Thymus (tissue), 14 donors: ENCODE measurements at places on chromosomes 11 and 22. TPM values are rescaled to one million over a fixed set of nuclear protein-coding genes. Genes with fewer than 3 reads are reported as not detected.

The NAGA gene
- 18.1 TPM for total RNA-seq

The CABP7 gene
- total RNA-seq = 0.14 TPM

The UCP3 gene
- 0.90 TPM for total RNA-seq

The KIF18A gene
- total RNA-seq = 14.0 TPM

The MPZL3 gene
- 3.9 TPM for total RNA-seq

The POU2AF2 gene
- total RNA-seq = 1.0 TPM

The TMEM151A gene
- total RNA-seq = not detected

The GNAZ gene
- total RNA-seq = 0.66 TPM

The KCTD14 gene
- total RNA-seq = 1.2 TPM

The OR2AG1 gene
- not detected for total RNA-seq

The KRTAP5-10 gene
- total RNA-seq = not detected

The GGTLC3 gene
- total RNA-seq = not detected

The SCN2B gene
- total RNA-seq = 1.6 TPM

GRCh38 chr11:22169833-22170232, 23.1 kb upstream of the ANO5 start:
- no peak for DNase-seq

- DNase-seq = no peak
These were observed 85.5 kb downstream of the AMBRA1 start for GRCh38 chr11:46508360-46508759.

DNA sequence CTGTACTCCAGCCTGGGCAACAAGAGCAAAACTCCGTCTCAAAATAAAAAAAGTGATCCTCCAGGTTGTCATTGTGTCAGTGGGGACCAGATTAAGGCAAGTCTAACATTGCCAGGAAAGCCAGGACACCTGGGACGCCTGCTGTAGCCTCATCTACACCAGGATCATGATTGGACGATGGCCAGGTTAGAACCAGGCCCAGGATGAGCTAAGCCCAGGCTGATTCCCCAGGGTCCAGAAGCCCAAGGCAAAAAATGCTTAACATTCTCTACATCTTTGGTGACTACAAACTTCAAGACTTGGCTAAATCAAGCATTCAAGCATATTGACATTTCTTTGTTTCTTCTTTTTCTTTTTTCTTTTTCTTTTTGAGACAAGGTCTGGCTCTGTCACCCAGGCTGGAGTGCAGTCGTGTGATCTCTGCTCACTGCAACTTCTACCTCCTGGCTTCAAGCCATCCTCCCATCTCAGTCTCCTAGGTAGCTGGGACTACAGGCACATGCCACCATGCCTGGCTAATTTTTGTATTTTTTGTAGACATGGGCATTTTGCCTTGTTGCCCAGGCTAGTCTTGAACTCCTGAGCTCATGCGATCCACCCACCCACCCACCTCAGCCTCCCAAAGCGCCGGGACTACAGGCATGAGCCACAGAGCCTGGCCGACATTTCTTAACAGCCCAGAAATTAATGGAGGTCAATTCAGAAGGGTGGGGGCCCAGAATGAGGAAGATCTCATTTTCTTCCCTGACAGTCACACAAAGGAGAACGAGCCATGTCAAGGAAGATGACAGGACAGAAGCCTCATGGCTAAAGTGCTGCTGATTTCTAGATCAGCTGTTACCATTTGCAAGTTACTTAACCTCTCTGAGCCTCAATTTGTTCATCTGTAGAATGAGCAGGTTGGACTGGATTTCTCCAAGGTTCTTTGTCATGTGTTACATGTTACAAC, 12.5 kb upstream of the PTPRJ start:
- DNase-seq = no peak

GRCh38 chr22:29069463-29069862, 3.4 kb upstream of the KREMEN1 start:
- no peak for DNase-seq

DNA sequence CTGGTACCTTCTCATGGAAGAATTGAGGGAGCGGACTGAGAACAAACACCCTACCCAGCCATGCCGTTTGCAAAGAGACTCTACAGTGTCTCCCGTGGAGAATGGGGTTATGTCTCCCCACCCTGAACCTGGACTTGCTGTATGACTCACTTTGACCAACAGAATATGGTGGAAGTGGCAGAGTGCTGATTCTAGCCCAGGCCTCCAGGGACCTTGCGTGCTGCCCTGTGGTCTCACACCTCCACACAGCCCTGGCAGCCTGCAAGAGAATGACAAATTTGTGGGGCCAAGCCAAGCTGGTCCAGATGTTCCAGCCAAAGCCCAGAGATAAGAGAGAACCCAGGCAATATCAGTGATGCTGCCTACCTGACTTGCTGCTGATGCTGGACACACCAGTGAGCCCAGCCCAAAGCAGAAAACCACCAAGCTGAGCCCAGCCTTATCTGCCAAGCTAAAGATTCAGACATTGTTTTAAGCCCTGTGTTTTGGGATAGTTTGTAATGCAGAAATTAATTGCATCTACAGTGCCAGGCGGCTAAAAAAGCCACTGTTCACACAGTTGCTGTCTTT, 8.1 kb upstream of the LINC01488 start:
- DNase-seq = no peak

DNA sequence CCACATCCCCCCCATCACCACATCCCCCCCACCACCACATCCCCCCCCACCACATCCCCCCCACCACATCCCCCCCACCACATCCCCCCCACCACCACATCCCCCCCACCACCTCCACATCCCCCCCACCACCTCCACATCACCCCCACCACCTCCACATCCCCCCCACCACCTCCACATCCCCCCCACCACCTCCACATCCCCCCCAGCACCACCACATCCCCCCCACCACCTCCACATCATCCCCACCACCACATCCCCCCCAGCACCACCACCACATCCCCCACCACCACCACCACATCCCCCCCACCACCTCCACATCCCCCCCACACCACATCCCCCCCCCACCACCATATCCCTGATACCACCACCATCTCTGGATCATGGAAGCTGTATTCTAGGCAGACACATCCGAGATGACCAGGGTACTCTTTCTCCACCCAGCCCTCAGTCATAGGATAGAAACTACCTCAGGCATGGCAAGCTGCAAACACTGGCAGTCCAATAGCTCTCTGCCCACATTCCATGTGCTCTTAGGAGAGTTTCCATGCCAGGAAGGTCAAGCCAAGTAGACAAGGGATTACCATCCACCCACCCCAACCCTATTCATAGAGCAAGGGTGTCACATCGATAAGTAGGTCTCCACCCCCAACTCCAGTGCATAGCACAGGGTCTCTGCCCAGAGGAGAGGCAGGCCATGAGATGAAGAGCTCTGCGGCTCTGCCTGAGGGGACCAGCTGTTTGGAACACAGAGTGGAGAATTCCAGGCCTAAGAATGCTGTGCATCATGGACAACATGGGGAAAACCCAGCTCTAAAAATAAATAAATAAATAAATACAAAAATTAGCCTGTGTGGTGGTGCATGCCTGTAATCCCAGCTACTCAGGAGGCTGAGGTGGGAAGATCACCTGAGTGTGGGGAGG, 33.0 kb upstream of the TEAD1 start:
- DNase-seq = no peak

- DNase-seq = no peak
These were observed 20.6 kb downstream of the GRAMD1B start for GRCh38 chr11:123450623-123451022.

DNA sequence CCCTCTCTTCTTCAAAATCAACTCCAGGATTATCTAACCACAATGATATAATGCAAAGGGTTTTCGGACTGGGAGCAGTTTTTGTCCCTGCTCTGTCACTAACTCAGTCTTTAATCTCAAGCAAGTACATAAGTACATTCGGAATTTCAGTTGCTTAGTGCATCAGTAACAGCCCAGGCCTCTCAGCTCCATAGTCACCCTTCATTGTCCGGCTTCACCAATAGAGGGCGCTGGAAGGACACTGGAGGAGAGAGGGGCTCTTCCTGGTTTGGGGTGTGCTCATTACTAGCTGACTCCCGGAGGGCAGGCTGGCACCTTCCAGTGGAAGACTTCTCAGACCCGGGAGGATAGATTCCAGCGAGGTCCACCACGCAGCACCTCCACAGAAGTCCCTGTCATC, 90.4 kb upstream of the PDGFD start:
- DNase-seq = no peak

DNA sequence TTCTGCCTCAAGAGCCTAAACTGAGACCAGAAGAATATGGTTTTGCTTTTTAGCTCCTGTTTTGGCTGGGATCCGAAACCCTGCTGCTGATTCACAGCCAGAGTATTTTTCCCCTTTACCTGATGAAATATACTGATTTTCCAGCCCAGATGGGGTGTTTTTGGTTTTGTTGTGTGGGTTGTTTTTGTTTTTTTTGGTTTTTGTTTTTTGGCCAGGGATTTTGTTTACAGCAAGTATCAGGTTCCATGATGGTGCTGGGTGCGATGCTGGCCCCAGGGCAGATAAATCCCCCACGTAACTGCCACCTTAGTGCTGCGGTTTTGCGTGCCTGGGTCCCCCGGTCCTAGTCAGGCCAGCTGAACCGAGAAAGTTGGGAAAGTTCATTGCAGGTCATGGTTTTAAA, 103.7 kb downstream of the ZBTB16 start:
- DNase-seq = no peak

DNA sequence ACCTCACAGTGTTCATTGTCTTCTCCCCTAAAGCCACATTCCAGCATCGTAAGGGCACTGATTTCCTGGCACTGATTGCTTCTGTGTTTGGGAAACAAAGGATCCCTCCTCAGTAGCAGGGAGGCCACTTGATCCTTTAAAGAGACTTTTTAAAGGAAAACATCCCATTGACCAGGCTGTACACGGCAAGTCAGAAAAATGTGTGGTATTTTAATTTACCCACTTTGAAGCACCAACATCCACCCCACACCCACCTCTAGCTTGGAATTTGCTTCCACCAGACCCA, 364.9 kb downstream of the SHANK2 start:
- DNase-seq = no peak

- no peak for DNase-seq
These were observed 403.6 kb downstream of the NXPE2 start for GRCh38 chr11:115081972-115082371.

DNA sequence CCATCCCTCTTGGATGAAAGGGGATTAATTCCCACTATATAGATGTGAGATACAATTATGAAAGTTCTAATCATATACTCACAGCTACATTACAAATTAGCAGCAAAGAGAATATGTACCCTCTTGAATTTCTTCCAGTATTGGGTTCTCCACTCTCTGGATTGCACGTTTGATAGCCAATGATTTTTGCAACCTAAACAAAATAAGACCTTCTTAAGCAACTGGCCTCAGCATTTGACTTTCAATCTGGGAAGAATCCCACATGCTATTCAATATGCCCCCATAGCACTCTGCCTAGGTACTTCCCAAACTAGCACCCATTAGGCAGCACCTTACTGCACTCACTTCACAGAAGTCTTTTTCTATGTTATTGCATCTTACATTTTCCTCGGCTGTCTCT, 55.8 kb downstream of the ETS1 start:
- DNase-seq = no peak

GRCh38 chr11:88164320-88164719, 10.9 kb downstream of the RAB38 start:
- DNase-seq = no peak

DNA sequence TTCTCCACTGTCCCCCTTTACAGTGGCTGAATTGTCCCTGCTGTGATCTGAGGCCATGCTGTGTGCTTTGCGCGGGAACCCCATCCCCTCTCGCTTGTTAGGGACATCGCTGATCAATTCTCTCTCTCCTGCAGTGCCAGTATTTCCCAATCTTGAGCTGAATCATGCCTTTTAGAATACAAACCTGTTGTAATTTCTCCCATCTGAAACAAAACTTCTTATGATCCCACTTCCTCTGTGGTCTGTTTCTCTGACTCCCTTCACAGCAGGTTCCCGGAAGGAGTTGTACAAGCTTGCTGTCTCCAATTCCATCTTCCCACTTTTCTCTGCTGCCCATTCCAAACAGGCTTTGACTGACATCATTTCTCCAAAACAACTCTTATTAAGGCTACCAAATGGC, 16.8 kb downstream of the ADAMTS15 start:
- no peak for DNase-seq

DNA sequence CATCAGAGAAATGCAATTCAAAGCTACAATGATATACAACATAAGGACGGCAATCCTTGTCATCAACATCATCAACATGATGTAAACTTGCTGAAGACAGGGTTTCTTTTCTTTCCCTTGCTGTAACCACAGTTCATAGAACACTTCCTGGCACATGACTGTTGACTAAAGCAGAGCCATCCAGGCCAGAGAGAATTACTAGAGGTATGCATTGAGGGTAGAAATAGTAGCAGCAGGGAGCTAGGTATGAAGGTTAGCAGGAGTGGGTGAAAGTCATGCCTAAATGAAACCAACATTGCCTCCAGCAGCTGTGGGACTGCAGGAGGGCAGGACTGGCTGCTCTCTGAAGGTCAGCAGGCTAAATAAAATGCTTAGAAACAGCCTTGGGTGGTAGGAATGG, 103.7 kb downstream of the LRRC32 start:
- no peak for DNase-seq

- no peak for DNase-seq
These were observed 7.4 kb upstream of the PELI3 start for GRCh38 chr11:66459138-66459778.

GRCh38 chr11:115736146-115736545, 231.9 kb upstream of the CADM1 start:
- no peak for DNase-seq

DNA sequence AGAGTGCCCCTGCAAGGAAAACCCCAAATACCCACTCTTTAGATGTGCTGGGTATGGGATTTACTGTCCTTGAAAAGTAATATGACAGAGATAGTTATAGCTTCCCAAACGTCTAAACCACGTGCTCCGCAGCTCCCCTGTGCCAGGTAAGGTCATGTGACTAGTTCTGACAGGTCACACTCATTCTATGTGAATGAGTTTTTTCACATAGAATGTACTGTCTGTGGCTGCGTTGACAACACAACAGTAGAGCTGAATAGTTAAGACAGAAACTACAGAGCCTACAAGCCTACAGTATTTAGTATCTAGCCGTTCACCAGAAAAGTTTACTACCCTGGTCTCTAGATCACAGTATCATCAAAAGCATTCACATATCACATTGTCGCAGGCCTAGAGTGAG, 236.2 kb downstream of the ETS1 start:
- no peak for DNase-seq

GRCh38 chr11:95360377-95361075, 129.5 kb upstream of the SESN3 start:
- DNase-seq = no peak

DNA sequence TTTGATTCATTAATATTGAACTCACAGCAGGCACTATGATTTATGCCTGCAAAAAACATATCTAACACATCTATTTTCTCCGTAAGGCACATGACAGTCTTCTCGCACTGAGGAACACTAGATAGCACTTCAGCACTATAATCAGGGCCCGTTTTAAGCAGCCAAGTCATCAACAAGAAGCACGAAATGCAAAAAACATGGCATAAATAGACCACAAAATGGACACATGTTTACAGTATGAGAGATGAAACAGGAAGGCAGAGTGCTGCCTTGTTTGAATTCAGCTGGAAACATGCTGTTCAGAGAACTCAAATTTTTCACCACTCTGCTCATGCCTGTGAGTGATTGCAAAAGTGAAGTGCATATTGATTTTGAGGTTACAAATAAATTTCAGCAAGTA, 205.8 kb upstream of the PDGFD start:
- DNase-seq = no peak

GRCh38 chr11:121699801-121700200, 247.0 kb upstream of the SORL1-AS1 start:
- no peak for DNase-seq
